Uterus (tissue), 4 donors: ENCODE measurements at places on chromosomes 2 and 18. TPM values are rescaled to one million over a fixed set of nuclear protein-coding genes. Genes with fewer than 3 reads are reported as not detected.
A peak's percentile ranks its signal among the peaks of the same experiment; 100 is the strongest.

DNA sequence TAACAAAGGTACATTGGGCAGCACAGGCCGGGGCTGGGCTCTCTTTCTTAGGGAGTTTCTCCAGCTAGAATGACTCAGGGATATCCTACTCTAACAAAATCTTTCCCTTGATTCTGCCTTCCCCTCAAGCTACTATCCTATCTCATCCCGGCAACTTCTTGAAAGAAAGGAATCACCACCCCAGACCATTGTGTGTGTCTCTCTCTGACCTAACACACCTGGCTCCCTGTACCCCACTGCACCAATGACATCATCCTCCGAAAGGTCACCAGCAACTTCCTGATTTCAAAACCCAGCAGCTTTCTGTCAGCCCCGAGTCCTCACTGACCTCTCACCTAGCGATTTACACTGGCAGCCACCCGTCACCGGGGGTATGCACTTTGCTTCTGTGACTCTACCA is 72.1 kb upstream of the MAP4K4 start:
- H3K27me3 ChIP-seq, result no peaks in the 10 kb centered on the region
- no peak overlapping the region for H3K4me3 ChIP-seq
- no peaks in the 10 kb centered on the region for H3K4me1 ChIP-seq
- no peak overlapping the region for H3K27ac ChIP-seq
- H3K36me3 ChIP-seq, result no peaks in the 10 kb centered on the region

DNA sequence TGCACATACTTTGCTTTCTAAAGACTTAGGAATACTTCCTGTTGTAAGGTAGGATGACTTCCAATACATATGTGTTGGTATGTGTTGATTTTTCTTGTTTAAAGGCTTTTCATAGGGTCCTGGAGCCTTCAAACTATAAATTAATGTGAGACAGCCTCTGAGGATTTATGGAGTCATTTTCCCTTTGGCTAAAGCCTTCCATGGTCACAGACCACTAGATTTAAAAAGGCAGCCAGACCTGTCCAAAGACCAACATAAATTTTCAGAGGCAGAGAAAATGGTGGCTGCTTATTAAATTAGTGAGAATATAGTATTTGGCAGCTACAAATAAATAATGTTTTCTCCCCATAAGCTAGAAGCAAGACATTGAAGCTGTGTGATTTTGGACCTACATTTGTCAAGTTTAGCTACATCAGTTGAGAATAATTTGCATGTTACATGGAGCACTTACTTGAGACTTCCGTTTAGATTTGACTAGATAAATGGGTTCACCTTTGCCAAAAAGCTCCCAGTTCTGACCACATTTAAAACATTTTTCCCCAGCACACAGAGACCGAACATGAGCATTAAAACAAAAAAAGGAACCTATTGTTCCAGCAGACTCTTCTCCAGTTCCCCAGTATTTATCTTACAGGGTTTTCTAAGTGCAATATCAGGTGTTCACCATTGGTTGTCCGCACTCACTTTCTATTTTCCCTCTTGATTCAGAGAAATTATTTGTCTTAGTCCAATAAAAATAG is 402.9 kb downstream of the PARD3B start:
- DNase-seq, result no peak
- no peaks in the 10 kb centered on the region for H3K36me3 ChIP-seq
- no peaks in the 10 kb centered on the region for H3K27me3 ChIP-seq
- no peak overlapping the region for H3K27ac ChIP-seq

DNA sequence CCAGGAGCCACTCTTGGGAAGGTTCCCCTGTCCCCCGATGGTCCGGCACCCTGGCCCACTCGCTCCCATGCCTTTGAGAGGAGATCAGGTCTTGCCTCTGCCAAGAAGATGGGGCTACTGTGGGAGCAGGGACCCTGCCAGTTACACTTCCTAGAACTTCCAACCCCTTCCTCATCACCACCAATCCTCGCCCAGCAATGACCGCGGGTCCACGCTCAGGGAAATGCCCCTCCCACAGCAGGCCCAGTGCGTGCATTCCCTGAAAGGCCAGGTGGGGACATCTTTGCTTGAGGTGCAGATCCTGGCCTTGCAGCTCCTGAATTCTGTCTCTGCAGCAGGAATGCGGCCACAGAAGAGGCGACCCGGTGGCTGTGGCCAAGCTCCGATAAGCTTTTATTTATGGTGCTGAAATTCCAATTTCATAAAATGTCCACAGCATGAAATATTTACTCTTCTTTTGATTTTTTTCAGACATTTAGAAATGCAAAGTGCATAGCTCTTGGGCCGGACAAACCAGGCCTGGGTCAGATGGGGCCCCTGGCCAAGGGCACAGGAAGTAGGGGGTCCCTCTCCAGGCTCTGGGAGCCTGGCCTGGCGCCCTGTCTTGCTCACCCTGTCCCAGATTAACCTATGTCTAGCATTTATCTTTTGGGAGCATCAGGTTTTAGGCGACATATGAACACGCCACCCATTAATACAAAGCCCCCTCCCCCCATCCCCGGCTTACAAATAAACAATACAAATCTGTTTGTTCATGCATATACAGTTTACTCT is 29.8 kb downstream of the PXDN start:
- H3K4me3 ChIP-seq, result no peak overlapping the region
- H3K4me1 ChIP-seq, result no peaks in the 10 kb centered on the region
- no peaks in the 10 kb centered on the region for H3K27me3 ChIP-seq

The CCDC178 gene
- 15.0 TPM for total RNA-seq

GRCh38 chr18:56795381-56795780 is 144.2 kb downstream of the WDR7 start:
- H3K36me3 ChIP-seq, result no peaks in the 10 kb centered on the region
- H3K27me3 ChIP-seq, result no peaks in the 10 kb centered on the region
- H3K27ac ChIP-seq, result no peak overlapping the region
- H3K4me3 ChIP-seq, result no peak overlapping the region

The ATP8B1 gene
- 22.6 TPM for total RNA-seq

GRCh38 chr2:32591669-32592463 is 36.0 kb upstream of the TTC27 start:
- no peak overlapping the region for H3K27ac ChIP-seq
- H3K4me3 ChIP-seq, result no peak overlapping the region
- H3K4me1 ChIP-seq, result no peaks in the 10 kb centered on the region
- no peaks in the 10 kb centered on the region for H3K27me3 ChIP-seq
- H3K36me3 ChIP-seq, result no peaks in the 10 kb centered on the region

- no peaks in the 10 kb centered on the region for H3K27me3 ChIP-seq
- no peak overlapping the region for H3K4me3 ChIP-seq
- H3K27ac ChIP-seq, result no peak overlapping the region
- no peaks in the 10 kb centered on the region for H3K4me1 ChIP-seq
- no peak for DNase-seq
Observed at GRCh38 chr18:62702259-62702658, 13.1 kb upstream of the PHLPP1 start.

- no peak for DNase-seq
- H3K36me3 ChIP-seq, result no peaks in the 10 kb centered on the region
- H3K27ac ChIP-seq, result no peak overlapping the region
- no peaks in the 10 kb centered on the region for H3K27me3 ChIP-seq
- H3K4me1 ChIP-seq, result no peaks in the 10 kb centered on the region
Observed at GRCh38 chr2:75790814-75791467, 80.2 kb upstream of the GCFC2 start.

- H3K4me1 ChIP-seq, result no peaks in the 10 kb centered on the region
- H3K36me3 ChIP-seq, result no peaks in the 10 kb centered on the region
- DNase-seq, result no peak
- no peaks in the 10 kb centered on the region for H3K27me3 ChIP-seq
- H3K4me3 ChIP-seq, result no peak overlapping the region
- H3K27ac ChIP-seq, result no peak overlapping the region
Observed at GRCh38 chr2:16189836-16190160, 249.4 kb downstream of the MYCN start.

- no peaks in the 10 kb centered on the region for H3K27me3 ChIP-seq
- no peak for DNase-seq
- no peaks in the 10 kb centered on the region for H3K4me1 ChIP-seq
- H3K4me3 ChIP-seq, result no peak overlapping the region
- H3K27ac ChIP-seq, result no peak overlapping the region
- H3K36me3 ChIP-seq, result no peaks in the 10 kb centered on the region
Observed at GRCh38 chr2:134683561-134684112, 35.2 kb downstream of the TMEM163 start.

The GLB1L gene
- 12.0 TPM for total RNA-seq

The RTP5 gene
- 0.15 TPM for total RNA-seq

- H3K27ac ChIP-seq, result no peak within 1 kb of the TSS
- no peak for DNase-seq
- H3K4me1 ChIP-seq, result no peaks in the 10 kb centered on the region
- peaks cover 7% of the 10 kb centered on the region for H3K27me3 ChIP-seq
- H3K36me3 ChIP-seq, result no peaks in the 10 kb centered on the region
- H3K4me3 ChIP-seq, result no peak within 1 kb of the TSS
Observed at GRCh38 chr18:63775166-63775730, at the start of gene SERPINB7. SERPINB7 (plus strand) TSS chr18:63775418; CDS start chr18:63782373, 6,955 bp downstream.

DNA sequence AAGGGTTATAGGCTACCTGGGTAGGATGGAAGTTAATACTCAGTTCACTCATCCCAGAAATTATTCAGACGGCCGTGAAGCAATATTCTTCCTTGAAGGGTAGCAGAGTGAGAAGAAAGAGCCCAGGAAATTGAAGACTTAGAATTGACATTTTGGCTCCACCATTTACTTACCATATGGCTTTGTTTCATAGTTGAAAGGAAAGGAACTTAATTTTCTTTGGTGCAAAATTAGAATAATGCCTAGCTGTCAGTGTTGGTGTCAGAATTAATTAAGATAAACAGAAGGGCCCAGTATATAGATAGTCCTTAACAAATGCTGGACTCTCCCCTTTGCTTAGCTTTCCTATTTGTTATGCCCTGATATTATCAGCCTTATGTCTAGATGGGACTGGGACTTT is 263.2 kb downstream of the KCNJ3 start:
- no peak for DNase-seq
- no peak overlapping the region for H3K27ac ChIP-seq
- no peak overlapping the region for H3K4me3 ChIP-seq
- no peaks in the 10 kb centered on the region for H3K36me3 ChIP-seq

GRCh38 chr2:217954469-217954868 is 48.3 kb downstream of the TNS1 start:
- no peaks in the 10 kb centered on the region for H3K36me3 ChIP-seq
- H3K27me3 ChIP-seq, result no peaks in the 10 kb centered on the region
- peak overlapping the region; percentile 97 for H3K27ac ChIP-seq
- peaks cover 10% of the 10 kb centered on the region for H3K4me1 ChIP-seq
- no peak for DNase-seq
- no peak overlapping the region for H3K4me3 ChIP-seq

DNA sequence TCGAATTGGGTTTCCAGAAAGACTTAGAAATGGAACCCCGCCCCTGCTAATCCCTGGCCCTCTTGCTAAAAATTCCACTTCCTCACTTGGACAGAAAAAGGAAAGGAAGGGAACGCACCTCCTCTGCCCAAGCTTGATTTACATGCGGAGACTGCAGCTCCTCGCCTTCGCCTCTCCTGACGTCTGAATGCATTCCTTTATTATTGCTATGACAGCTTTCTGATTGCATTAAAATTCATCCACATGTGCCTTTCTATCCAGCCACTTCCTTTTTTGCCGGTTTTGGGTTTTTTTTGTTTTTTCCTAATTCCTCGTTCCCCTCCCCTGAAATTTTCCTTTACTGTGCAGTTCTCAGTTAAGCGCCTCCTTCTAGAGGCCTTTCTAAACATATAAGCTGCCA is 287.8 kb downstream of the CELF4 start:
- no peak for DNase-seq
- H3K4me1 ChIP-seq, result no peaks in the 10 kb centered on the region
- no peaks in the 10 kb centered on the region for H3K27me3 ChIP-seq

The TUBA3D gene
- total RNA-seq, result 1.0 TPM

DNA sequence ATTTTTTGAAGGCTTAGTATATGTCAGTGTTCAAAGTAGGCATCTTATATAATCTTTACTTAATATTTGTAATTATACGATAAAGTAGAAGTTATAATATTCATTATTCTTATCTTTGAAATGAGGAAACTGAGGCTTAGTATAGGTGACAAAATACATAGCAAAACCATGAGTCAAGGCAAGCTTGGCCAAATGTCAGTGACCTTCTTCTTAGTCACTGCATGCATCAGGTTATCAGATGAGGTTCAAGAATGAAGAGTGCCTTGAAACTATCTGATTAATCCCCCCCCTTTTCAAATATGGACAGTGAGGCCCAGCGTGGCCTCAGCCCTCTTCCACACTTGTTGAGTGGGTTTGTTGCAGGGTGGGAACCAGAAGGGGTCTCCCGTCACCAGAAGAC is 59.3 kb downstream of the PMAIP1 start:
- no peaks in the 10 kb centered on the region for H3K4me1 ChIP-seq
- no peak for DNase-seq
- H3K36me3 ChIP-seq, result no peaks in the 10 kb centered on the region
- H3K27me3 ChIP-seq, result no peaks in the 10 kb centered on the region
- no peak overlapping the region for H3K27ac ChIP-seq

- DNase-seq, result peak; percentile 67
- no peaks in the 10 kb centered on the region for H3K36me3 ChIP-seq
- H3K4me3 ChIP-seq, result peak overlapping the region; percentile 98
- peak overlapping the region; percentile 96 for H3K27ac ChIP-seq
Observed at GRCh38 chr2:213152065-213152794, 818 bp upstream of the IKZF2 start.
